ENCODE measurements at places on chromosomes 6 and 20.

DNA sequence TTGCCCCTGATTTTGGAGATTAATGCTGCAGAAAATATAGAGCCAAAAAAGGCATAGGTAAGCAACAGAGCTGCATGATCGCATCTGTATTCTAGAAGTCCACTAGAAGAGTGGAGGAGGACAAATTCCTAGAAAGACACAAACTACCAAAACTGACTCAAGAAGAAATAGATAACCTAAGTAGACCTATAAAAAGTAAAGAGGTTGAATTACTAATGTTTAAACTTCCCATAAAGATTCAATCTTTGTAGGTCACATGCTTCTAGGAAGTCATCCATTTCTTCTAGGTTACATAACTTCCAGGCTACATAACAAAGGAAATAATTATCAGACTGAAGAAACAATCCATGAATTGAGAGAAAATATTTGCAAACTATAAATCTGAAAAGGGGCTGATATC is 84.4 kb downstream of the JPH2 start:
- H3K36me3 ChIP-seq: no peaks in the 10 kb centered on the region
- H3K4me1 ChIP-seq: peaks cover 12% of the 10 kb centered on the region
- no peak for DNase-seq
- no peak overlapping the region for H3K4me3 ChIP-seq
- H3K27me3 ChIP-seq: no peaks in the 10 kb centered on the region
- H3K27ac ChIP-seq: no peak overlapping the region

DNA sequence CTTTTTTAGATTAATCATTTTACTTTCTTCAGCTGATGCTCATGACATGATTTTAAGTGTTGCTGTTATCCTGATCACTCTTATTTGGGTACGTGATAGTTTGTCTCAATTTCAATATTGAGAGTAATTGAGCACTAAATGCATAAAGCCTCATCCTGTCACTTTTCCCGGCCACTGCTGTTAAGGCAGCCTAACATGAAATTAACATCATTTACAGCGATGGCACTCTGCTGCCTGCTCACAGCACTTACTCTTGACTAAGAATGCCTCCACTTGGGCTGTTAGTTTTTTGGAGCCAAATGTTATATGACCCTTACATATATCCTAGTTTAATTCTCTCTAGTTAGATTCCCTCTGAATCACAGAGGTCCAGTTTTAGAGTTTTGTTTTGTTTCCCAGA is 107.3 kb downstream of the SLX4IP start:
- H3K36me3 ChIP-seq: no peaks in the 10 kb centered on the region
- H3K27ac ChIP-seq: no peak overlapping the region
- DNase-seq: no peak
- no peaks in the 10 kb centered on the region for H3K27me3 ChIP-seq
- H3K4me3 ChIP-seq: no peak overlapping the region

- no peaks in the 10 kb centered on the region for H3K27me3 ChIP-seq
- no peak overlapping the region for H3K4me3 ChIP-seq
- no peak for DNase-seq
Measured at GRCh38 chr6:137736048-137736818, 130.8 kb upstream of the TNFAIP3 start.

DNA sequence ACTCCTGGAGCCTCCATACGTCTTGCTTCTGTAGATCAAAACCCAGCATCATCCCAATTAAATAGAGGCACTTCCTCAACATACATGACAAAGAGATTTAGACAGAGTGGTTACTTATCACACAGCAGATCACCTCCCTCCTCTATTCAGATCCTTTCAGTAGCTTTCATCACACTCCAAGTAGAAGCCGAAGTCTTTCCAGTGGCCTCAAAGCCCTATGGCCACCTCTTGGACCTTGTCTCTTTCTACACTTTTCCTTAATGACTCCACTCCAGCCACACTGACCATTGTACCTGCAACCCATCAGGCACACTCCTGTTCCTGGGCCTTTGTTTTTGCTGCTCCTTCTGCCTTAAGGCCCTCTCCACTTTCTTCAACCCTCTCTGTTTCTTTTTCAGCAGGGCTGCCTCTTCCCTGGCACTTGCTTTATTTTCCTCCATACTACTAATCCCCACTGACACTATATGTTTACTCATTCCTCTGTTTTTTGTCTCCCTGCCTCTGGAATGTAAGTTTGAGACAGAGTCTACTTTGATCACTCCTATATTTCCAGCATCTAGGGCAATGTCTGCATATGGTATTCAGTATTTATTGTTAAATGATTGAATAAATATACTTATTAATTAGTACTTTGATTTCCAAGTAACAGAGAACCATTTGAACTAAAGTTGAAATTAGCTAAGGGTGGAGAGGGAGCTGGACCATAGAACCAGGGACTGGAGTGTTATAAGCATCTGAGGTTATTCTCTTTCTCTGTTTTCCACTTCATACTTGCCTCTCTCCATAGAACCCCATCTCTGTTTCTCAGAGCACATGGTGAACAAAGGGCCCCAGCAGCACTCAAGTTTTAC is 43.4 kb upstream of the TRAM2 start:
- no peaks in the 10 kb centered on the region for H3K4me1 ChIP-seq
- no peak overlapping the region for H3K27ac ChIP-seq
- H3K27me3 ChIP-seq: no peaks in the 10 kb centered on the region
- no peaks in the 10 kb centered on the region for H3K36me3 ChIP-seq

GRCh38 chr20:43963872-43964791 is 49.5 kb downstream of the TOX2 start:
- no peak overlapping the region for H3K4me3 ChIP-seq
- no peaks in the 10 kb centered on the region for H3K27me3 ChIP-seq
- no peaks in the 10 kb centered on the region for H3K36me3 ChIP-seq
- no peaks in the 10 kb centered on the region for H3K4me1 ChIP-seq

GRCh38 chr20:42267793-42268384 is 649.7 kb upstream of the CHD6 start:
- DNase-seq: no peak
- H3K4me3 ChIP-seq: no peak overlapping the region
- H3K27ac ChIP-seq: no peak overlapping the region
- H3K27me3 ChIP-seq: no peaks in the 10 kb centered on the region

DNA sequence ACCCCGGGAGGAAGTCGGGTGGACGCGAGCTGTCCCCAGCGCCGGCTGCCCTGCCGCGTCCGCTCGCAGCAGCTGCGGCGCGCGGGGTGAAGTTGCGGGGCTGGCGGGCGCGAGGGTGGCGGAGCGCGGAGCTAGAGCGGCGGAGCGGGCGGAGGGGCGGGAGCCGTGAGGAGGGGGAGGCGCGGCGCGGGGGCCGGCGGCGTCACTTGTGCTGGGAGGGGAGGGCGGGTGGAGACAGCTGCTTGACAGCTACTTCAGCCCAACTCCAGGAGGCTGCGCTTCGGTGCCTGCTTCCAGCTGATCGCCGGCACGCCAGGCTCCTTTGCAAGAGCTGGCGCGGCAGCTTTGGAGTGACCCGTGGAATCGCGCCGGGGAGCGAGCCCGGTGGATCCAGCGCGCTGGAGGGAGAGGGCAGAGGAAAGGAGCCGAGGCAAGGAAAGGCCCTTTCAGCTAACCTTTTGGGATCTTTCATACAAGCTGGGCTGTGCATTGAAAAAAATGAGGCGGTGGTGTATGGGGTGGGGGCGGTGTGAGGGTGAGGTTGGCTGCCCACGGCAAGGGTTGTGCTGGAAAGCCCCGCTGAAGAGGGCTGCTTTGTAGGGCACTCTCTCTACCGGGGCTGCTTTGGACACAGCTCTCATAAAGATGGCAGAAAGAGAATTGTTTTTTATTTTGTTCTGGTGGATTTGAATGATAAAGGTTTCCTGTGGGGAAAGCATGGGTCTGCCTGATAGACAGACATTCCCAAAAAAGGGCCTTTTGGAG is 24.6 kb downstream of the RIPOR2 start:
- H3K4me1 ChIP-seq: peaks cover 33% of the 10 kb centered on the region
- no peaks in the 10 kb centered on the region for H3K27me3 ChIP-seq
- peak overlapping the region; percentile 53 for H3K4me3 ChIP-seq
- peak; percentile 81 for DNase-seq
- H3K27ac ChIP-seq: peak overlapping the region; percentile 59

GRCh38 chr6:69812746-69813427 is 16.1 kb upstream of the LMBRD1 start:
- H3K36me3 ChIP-seq: no peaks in the 10 kb centered on the region
- H3K4me3 ChIP-seq: no peak overlapping the region
- H3K27ac ChIP-seq: no peak overlapping the region
- no peak for DNase-seq
- H3K4me1 ChIP-seq: no peaks in the 10 kb centered on the region
- no peaks in the 10 kb centered on the region for H3K27me3 ChIP-seq

- H3K4me1 ChIP-seq: no peaks in the 10 kb centered on the region
- no peak overlapping the region for H3K4me3 ChIP-seq
- DNase-seq: no peak
Measured at GRCh38 chr6:108336971-108337370, 42.1 kb downstream of the AFG1L start.

DNA sequence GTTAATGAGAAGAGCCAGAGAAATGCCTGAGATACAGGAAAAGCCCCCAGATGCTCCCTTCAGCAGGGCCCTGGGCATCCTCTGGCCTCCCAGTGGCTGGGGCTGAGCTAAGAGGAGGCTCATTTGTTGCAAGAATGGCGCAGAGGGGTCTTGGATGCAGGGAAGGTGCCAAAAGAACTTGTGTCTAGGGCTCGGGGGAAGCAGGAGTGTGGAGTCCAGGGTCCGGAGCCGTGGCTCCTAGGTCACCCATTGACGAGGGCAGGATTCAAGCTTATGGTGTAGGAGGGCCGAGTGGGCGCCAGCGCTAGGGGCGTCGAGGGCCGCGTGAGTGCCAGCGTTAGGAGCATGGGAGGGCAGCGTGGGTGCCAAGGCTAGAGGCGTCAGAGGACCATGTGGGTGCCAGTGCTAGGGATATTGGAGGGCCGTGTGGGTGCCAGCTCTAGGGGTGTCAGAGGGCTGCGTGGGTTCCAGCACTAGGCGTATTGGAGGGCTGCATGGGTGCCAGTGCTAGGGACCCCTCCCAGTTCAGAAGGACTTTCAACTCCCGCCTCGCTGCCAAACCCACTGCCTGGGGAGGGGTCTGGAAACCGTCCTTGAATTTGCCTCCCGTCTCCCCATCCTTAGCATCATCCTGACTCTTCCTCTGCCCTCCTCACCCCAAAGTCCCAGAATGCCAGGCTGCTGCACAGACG is 250.5 kb upstream of the AFDN start:
- H3K4me1 ChIP-seq: peaks cover 21% of the 10 kb centered on the region
- H3K27me3 ChIP-seq: no peaks in the 10 kb centered on the region
- no peak overlapping the region for H3K4me3 ChIP-seq

DNA sequence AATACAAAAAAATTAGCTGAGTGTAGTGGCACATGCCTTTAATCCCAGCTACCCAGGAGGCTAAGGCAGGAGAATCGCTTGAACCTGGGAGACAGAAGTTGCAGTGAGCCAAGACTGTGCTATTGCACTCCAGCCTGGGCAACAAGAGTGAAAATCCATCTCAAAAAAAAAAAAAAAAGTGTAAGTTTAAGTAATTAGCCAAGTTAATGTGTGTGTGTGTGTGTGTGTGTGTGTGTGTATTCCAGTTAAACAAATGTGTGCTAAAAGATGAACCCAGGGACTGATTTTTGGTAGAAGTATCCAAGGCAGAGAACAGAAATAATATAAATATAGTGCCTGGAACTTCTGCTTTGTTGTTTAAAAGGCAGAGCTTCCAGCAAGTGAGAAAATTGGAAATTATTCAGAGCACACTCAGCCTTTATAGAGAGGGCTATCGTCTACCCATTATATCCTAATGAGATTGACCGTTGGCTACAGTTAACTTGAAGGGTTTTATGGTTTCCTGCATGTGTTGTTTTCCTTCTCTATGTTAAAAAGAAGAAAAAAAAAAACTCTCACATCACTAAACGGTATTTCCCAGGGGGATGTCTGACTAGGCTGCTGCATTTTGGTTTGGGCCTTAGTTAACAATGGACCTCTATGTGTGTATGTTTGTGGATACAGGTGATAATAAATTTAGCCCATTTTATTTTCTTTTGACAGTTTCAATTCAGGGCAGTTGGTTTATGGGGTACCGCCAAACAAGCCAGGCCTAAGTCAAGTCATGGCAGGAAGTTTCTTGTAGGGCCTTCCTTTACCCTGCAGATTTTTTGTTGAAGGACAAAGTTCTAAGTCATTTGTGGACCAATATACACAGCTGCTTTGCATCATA is 9.8 kb downstream of the SOX4 start:
- no peaks in the 10 kb centered on the region for H3K36me3 ChIP-seq
- no peak overlapping the region for H3K4me3 ChIP-seq
- no peak overlapping the region for H3K27ac ChIP-seq

GRCh38 chr6:1703923-1704322 is 94.2 kb downstream of the FOXC1 start:
- H3K36me3 ChIP-seq: no peaks in the 10 kb centered on the region
- no peaks in the 10 kb centered on the region for H3K4me1 ChIP-seq
- H3K4me3 ChIP-seq: no peak overlapping the region
- no peak overlapping the region for H3K27ac ChIP-seq

GRCh38 chr6:130622142-130622541 is 205.1 kb upstream of the SMLR1 start:
- H3K27ac ChIP-seq: no peak overlapping the region
- no peaks in the 10 kb centered on the region for H3K27me3 ChIP-seq
- H3K4me1 ChIP-seq: no peaks in the 10 kb centered on the region
- no peak overlapping the region for H3K4me3 ChIP-seq
- no peaks in the 10 kb centered on the region for H3K36me3 ChIP-seq
- no peak for DNase-seq

- no peak overlapping the region for H3K27ac ChIP-seq
- DNase-seq: no peak
- peaks cover 2% of the 10 kb centered on the region for H3K4me1 ChIP-seq
- no peak overlapping the region for H3K4me3 ChIP-seq
- no peaks in the 10 kb centered on the region for H3K36me3 ChIP-seq
Measured at GRCh38 chr6:32202186-32202585, 9.7 kb upstream of the GPSM3 start.

GRCh38 chr20:52031563-52032303 is 159.8 kb downstream of the ZFP64 start:
- H3K36me3 ChIP-seq: no peaks in the 10 kb centered on the region
- no peaks in the 10 kb centered on the region for H3K27me3 ChIP-seq
- H3K4me3 ChIP-seq: no peak overlapping the region
- no peak for DNase-seq

DNA sequence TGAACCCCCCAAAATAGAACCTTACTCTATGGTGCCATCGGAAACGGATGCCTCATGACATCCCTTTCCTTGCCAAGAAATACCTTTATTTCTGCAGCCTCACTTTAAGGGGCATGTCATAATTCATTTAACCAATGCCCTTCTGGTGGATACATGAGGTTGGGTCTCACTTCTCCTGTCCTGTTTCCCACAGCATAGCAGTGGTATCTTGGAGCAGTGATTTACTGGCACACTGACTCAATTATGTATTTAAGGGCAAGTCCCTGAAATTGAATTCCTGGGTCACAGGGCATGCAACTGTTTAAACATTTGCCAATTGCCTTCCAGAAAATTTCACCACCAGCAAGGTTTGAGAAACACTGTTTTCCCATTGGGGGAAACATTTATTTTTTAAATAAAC is 639 bp upstream of the LBP start:
- H3K27ac ChIP-seq: no peak overlapping the region
- no peak overlapping the region for H3K4me3 ChIP-seq
- peaks cover 13% of the 10 kb centered on the region for H3K4me1 ChIP-seq
- no peaks in the 10 kb centered on the region for H3K27me3 ChIP-seq
- DNase-seq: no peak
